ENCODE measurements at places on chromosomes 5 and 9.

DNA sequence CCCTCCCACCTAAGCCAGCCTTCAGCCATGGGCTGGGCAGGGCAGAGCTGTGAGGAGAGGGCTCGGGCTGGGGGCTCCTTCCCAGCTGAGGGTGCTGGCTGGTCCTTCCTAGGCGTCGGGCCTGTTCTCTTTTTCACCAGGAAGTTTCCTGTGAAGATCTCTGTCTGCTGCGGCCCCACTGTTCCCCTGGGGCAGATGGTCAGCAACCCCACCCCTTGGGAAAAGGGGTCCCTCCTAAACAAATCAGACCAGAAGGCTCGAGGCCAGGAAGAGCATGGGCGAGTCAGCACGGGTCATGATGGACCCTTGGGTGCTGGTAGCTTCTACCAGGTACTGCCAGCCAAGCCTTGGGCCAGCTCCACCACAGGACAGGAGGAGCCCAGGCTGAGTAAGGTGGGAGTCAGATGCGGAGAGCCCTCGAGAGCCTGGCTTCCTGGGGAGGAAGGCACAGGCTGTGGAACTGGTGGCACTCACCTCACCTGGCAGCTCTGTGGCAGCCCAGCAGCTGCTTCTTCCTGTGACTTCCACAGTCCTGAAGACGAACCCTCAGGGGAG lies 3.5 kb downstream of the CACNA1B start:
- no peak for DNase-seq

GRCh38 chr9:84697509-84698114 lies 28.1 kb downstream of the NTRK2 start:
- DNase-seq: no peak

GRCh38 chr5:110478895-110479294 lies 247.6 kb downstream of the TMEM232 start:
- no peak for DNase-seq

DNA sequence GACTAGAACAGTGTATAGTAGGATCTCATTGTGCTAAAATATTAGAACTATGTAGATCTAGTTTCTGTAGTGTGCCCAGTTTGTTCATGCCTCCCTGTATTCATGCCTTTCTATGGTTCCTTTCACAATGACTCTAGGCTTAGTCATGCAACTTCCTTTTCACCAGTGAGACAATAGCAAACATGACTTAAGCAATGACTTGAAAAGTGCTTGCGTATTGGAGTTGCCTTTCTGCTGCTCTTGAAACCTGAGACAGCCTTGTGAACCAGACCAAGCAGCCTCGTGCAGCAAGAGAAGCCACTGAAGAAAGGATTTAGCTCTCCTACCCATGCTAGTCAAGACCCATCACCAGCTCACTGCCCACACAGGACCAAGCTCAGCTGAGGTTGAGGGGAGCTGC lies 294.5 kb upstream of the TAS2R1 start:
- DNase-seq: no peak

GRCh38 chr5:133627180-133627579 lies 14.8 kb upstream of the FSTL4 start:
- no peak for DNase-seq

All from activated naive CD4-positive, alpha-beta T cell (primary cell).